Thymus (tissue), 14 donors: ENCODE measurements at places on chromosomes 11 and 22. TPM values are rescaled to one million over a fixed set of nuclear protein-coding genes. Genes with fewer than 3 reads are reported as not detected.

Gene PNPLA5
- not detected for total RNA-seq

Gene TRPM5
- 0.09 TPM for total RNA-seq

Gene SLC3A2
- 69.1 TPM for total RNA-seq

Gene BRD1
- total RNA-seq, result 18.2 TPM

Gene SLC25A45
- total RNA-seq, result 8.1 TPM

Gene TSSK2
- not detected for total RNA-seq

Gene SLC5A4
- 0.09 TPM for total RNA-seq

Gene ANO1
- 0.38 TPM for total RNA-seq

Gene ARRB1
- 11.1 TPM for total RNA-seq

Gene ANO9
- total RNA-seq, result 26.3 TPM

Gene P2RX6
- 0.66 TPM for total RNA-seq

Gene PKDREJ
- not detected for total RNA-seq

Gene PATE2
- total RNA-seq, result 0.09 TPM

Gene BAIAP2L2
- total RNA-seq, result 0.33 TPM

Gene MMP11
- total RNA-seq, result 3.9 TPM

Gene DRAP1
- 200 TPM for total RNA-seq

Gene GAB4
- total RNA-seq, result under 0.01 TPM

Gene RNF141
- total RNA-seq, result 20.4 TPM

Gene FREY1
- 0.52 TPM for total RNA-seq

Gene SLC6A5
- 0.05 TPM for total RNA-seq

Gene DUSP8
- total RNA-seq, result 0.14 TPM

Gene DCDC1
- 0.28 TPM for total RNA-seq

Gene BARX2
- total RNA-seq, result 0.14 TPM

Gene SPTBN2
- total RNA-seq, result 5.5 TPM

Gene TRIM6
- total RNA-seq, result 1.7 TPM

Gene CD81
- total RNA-seq, result 59.8 TPM

Gene GDPD5
- total RNA-seq, result 3.1 TPM

Gene GAL3ST3
- total RNA-seq, result 0.42 TPM

Gene C1QTNF4
- 1.3 TPM for total RNA-seq

Gene SLC25A18
- 0.09 TPM for total RNA-seq

Gene HEPHL1
- total RNA-seq, result 0.14 TPM

Gene DMC1
- 14.7 TPM for total RNA-seq

Gene APOL4
- 4.8 TPM for total RNA-seq

Gene OLFML1
- 2.2 TPM for total RNA-seq

Gene FAM181B
- 0.24 TPM for total RNA-seq

Gene ARHGAP42
- 24.4 TPM for total RNA-seq
